ENCODE measurements at places on chromosomes 11 and 22. TPM values are rescaled to one million over a fixed set of nuclear protein-coding genes. Genes with fewer than 3 reads are reported as not detected.

DNA sequence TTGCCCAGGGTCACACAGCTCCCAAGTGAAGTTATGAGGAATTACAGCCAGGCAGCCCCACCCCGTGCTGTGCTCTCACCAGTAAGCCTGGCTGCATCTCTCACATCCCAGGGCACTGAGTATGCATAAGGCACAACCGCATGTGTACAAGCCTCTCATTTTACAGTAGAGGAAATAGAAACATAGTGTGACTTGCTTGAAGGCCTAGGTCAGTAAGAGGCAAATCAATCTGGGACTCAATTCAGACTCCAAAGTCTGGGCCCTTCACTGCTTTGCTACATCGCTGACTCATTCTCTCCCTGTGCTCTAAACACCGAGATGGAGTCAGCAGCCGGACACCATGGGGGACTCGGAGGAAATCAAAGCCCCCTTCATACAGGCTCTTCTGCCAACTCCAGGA, 7.9 kb downstream of the ABTB2 start:
- DNase-seq, result no peak

TRPM5 gene
- total RNA-seq, result not detected

GRCh38 chr11:93025558-93026255, 56.3 kb downstream of the MTNR1B start:
- DNase-seq, result no peak

DNA sequence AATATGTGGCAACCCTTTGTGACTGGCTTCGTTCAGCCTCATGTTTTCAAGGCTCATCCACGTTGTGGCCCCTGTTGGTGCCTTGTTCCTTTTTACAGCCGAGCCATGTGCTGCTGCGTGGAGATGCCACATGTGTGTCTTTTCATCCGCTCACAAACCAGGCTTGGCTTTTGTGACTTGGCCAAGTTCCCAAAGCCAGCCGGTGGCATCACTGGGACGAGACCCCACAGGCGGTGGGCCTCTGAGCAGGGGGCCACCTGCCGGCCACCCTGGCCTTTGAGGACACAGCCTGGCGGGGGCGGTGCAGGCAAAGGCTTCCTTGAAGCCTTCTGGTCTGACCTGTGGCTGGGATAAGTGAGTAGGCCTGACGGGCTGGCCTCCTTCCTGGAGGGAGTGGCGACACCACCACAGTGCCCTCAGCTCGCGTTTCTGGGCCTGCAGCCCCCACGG, 10.5 kb downstream of the GRK2 start:
- DNase-seq, result no peak

ACP2 gene
- 29.9 TPM for total RNA-seq

UBQLNL gene
- 0.53 TPM for total RNA-seq

WT1 gene
- 1.4 TPM for total RNA-seq

DNA sequence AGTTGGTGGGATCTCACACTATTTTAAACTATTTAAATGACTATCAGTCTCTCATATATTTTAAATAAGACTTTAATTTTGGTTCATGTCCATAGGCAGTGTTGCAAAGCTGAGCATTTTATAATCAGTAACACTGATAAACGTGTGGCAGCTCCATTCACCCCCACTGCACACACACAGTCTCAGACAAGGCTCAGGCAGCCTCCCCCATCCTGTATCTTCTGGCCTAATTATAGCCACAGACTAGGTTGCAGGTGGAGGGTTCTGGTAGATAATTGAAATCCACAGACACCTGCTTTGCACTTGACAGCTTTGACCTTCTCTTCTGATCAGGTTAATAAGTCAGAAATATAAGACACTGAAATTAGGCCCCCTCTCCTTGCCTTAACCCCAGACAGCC, 118.5 kb upstream of the LDLRAD3 start:
- DNase-seq, result no peak

OR8D1 gene
- not detected for total RNA-seq

MS4A4A gene
- not detected for total RNA-seq

C1QTNF4 gene
- 0.29 TPM for total RNA-seq

OR8G1 gene
- not detected for total RNA-seq

DNA sequence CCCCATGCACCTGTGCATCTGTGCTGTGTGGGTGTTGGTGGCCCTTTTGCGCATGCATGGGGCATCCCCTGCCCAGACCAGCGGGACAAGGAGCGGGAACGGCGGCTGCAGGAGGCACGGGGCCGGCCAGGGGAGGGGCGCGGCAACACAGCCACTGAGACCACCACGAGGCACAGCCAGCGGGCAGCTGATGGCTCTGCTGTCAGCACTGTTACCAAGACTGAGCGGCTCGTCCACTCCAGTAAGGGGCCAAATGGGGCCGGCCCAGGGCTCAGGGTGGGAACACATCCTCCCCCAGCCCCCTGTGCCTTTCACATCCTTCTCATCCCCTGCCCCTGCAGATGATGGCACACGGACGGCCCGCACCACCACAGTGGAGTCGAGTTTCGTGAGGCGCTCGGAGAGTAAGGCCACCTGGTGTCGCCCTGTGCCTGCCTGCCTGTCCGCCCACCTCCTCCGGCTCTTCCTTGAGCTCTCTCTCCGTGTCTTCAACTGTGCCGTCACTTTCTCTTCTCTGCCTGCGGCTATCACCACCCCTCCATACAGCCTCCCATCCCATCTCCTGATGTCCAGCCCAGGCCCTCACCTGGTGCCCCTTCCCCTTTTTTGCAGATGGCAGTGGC, 10.6 kb downstream of the SELENOM start:
- no peak for DNase-seq

DNA sequence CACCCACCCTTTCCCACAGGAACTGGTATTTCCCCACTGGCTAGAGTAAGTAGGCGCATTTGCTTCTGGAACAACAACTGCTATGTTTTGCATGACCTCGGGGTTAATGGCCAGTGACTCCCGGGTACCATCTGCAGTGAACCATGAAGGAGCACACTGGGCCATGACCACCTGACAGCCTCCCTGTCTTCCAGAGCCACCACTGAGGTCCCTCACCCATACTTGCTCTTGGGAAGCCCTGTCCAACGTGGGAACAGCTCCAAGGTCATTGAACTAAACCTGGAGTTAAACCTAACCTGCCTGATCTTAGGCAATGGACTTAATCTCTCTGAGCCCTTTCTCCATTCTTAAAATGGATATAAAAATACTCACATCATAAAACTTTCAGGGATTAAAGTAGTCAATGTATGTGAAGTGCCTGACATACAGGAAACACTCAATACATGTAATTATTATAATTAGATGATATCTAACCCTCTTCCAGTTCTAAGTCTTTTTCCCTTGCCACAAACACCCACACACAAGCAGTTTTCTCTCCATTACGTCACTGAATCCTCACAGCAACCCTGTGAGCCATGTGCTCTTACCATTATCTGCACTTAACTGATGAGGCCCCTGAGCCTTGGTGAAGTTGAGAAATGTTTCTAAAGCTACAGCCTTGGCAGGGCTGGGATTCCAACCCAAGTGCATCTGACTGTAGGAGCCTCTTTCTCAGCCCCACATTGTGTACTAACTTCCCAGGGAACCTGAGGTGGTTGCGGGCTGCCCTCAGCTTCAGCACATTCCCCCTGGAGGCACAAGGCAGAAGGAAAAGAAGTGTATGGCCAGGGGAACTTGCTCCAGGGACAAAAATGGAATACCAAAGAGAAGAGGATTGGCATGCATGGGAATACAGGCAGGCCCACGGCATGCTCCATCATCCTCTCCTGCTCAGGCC, 74.5 kb upstream of the NCAM1 start:
- DNase-seq, result no peak

MOGAT2 gene
- total RNA-seq, result not detected

ACRV1 gene
- not detected for total RNA-seq

DNA sequence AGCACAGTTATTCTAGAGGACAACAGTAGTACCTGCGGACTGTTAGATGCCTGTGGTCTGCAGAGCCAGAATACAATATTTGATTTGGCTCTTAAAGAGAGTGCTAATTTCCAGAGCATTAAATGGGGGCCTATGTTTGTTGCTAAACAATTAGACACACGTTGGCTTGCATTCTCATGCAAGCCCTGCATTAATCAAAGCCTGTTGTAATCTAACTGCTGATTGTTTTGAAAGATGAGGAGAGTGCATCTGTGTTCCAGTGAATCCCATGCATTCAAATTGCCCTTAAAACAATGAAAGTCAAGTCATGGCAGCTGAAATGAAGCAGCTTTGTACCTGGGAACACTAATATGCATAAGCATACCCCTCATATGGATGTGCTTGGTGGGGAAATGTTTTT, 419.4 kb downstream of the DYNC2H1 start:
- DNase-seq, result no peak

MACROD1 gene
- total RNA-seq, result 26.0 TPM

LMO1 gene
- total RNA-seq, result not detected

GRCh38 chr22:19343470-19343869, 52.0 kb upstream of the CLTCL1 start:
- DNase-seq, result no peak

- DNase-seq, result no peak
These were observed 21.8 kb upstream of the SLC5A12 start for GRCh38 chr11:26743622-26744021.

MRPL49 gene
- total RNA-seq, result 57.4 TPM

- no peak for DNase-seq
These were observed 16.3 kb downstream of the CTNND1 start for GRCh38 chr11:57777969-57778317.

- DNase-seq, result no peak
These were observed 138.1 kb downstream of the MAML2 start for GRCh38 chr11:96204721-96205459.

Measured in glomerular endothelial cell (primary cell).